Stimulated activated CD4-positive, alpha-beta T cell treated with anti-CD3 and anti-CD28 coated beads, TNF-alpha, amount 100 ng/mL, for 24 hours (primary cell): ENCODE measurements at places on chromosomes 12 and 14.

DNA sequence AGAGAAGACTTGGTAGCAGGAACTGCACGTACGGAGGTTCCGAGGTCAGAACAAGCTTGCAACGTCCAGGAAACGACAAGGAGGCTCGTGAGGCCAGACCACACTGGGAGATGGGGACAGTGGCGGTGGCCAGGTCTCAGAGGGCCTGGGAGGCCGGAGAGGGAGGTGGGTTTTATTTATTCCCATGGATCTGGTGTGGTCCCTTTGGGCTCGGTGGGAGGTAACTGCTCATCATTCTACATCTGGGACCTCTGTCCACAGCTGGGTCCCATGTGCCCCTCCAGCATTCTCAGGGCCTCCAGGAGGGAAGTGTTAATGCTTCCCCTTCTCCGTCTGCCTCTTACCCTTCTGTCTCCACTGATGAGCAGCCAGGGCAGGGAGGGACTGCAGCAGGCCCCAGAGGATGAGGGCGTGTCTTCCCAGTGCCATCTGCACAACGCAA is 35.7 kb upstream of the NCOR2 start:
- no peak for DNase-seq

- no peak for DNase-seq
Observed at GRCh38 chr12:28027328-28027727, 54.8 kb upstream of the PTHLH start.

DNA sequence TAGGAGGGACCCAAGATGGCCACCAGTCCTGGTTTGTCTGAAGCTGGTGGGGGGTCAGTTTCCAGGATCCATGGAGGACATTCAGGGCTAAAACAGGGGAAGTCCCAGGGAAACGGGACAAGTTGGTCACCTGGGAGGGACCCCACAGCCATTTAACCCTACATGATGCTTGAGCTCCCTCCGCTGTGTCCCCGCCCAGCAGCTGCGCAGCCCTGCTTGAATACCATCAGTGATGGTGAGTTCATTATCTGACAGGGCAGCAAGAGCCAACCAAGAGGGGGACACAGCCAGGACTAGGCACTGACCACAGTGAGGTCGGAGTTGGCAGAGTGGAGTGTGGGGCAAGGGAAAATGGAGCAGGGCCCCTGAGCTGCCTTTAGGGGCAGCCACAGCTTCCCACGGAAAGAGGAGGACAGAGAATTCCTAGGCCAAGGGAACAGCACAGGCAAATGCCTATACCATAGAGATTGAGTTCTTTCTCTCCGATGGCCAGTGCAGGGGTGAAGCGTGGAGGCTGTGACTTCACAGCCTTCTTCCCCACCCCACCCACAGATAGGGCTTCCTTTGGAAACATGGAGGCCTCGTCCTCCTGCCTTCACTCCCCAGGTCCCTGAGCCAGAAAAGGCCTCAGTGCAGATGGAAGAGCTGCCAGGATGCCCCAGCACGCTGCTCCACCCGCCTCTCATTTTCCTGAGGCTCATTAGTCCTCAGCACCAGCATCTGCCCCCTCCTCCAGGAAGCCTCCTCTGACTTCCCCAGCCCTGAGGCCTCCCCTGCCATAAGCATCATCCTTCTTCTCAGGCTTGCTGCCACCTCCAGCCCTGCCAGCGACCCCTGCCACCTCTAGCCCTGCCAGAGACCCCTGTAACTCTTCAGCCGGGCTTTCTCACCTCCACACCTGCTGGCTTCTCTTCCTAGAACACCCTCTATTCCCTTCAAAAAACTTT is 51.4 kb downstream of the CYP46A1 start:
- no peak for DNase-seq

GRCh38 chr14:89134640-89135039 is 282.4 kb downstream of the FOXN3 start:
- DNase-seq: no peak

- no peak for DNase-seq
Observed at GRCh38 chr12:52685406-52685890, 5.2 kb upstream of the KRT1 start.

- no peak for DNase-seq
Observed at GRCh38 chr14:93395231-93395630, 35.5 kb upstream of the UNC79 start.

DNA sequence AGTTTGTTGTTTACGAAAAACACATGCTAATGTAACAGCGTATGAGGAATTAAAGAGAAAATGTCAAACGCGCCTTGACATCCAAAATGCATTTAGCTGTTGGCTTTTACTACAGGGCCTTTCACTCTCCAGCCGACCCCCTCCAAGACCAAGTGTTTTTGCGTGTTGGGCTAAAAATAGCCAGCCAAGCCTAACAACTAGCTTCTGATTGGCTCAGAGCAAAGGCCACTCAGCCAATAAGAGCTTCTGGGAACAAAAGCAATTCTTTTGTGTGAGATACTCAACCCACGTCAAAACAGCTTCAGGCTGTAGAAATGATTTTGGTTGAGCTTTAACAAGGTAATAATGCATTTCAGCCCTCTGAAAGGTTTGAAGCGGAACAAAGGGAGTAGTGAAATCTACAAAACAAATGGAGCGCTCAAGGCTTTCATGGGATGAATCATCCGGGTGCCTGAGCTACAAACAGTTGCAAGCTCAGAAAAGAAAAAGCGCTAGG is 198.7 kb upstream of the DCN start:
- no peak for DNase-seq

- DNase-seq: no peak
Observed at GRCh38 chr12:52220477-52220876, 12.6 kb upstream of the KRT7 start.

DNA sequence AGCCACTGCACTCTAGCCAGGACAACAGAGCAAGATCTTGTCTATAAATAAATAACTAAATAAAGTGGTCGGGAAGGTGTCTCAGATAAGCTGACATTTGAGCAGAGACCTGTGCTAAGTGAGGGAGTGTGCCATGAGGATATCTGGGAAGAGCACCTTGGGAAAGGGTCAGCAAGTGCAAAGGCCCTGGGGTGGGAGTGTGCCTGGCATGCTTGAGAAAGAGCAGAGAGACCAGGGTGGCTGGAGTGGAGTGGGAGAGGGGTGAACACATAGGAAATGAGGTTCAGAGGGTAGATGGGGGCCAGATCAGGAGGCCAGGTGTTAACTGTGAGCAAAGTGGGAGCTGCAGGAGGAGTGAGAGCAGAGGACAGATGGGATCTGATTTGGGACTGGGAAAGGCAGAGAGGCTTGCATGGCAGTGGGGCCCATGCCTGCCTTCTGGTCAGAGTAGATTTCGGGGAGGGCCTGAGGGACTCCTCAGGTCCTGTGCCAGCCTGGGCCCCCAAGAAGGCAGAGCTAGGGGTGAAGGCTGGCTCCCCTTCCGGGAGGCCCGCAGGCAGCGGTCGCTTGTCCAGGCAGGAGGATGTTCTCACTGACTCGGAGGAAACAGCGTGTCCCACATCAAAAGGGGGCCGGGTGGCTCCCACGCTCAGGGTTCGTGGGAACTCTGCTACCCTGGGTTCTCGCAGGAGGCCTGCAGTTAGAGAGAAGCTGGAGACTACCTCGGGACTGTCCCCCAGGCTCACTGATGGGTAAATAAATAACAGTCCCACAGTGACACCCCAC is 32.6 kb downstream of the DTX1 start:
- DNase-seq: peak; percentile 73

- no peak for DNase-seq
Observed at GRCh38 chr12:69354556-69355187, 4.9 kb upstream of the YEATS4 start.

GRCh38 chr12:42468921-42469320 is 120.6 kb downstream of the PRICKLE1 start:
- no peak for DNase-seq

GRCh38 chr14:24948261-24948847 is 101.6 kb downstream of the STXBP6 start:
- DNase-seq: no peak

DNA sequence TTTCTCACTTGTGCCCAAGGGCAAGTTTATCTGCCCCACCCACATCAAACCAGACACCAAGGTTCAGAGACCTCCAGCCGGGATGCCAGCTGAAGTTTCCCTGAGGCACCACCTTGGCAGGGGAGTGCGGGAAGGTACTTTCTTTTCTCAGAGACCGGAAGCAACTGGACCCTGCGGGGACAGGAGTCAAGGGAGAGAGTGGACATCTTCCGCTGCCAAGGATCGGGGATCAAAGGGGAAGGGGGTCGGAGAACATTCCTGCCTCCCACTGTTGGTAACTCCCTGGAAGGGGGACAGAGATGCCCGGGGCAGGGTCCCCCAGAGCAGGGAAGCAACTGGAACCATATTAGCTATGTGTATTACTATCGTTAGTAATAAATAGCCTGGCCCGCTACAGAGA is 161.8 kb downstream of the DICER1 start:
- DNase-seq: no peak

DNA sequence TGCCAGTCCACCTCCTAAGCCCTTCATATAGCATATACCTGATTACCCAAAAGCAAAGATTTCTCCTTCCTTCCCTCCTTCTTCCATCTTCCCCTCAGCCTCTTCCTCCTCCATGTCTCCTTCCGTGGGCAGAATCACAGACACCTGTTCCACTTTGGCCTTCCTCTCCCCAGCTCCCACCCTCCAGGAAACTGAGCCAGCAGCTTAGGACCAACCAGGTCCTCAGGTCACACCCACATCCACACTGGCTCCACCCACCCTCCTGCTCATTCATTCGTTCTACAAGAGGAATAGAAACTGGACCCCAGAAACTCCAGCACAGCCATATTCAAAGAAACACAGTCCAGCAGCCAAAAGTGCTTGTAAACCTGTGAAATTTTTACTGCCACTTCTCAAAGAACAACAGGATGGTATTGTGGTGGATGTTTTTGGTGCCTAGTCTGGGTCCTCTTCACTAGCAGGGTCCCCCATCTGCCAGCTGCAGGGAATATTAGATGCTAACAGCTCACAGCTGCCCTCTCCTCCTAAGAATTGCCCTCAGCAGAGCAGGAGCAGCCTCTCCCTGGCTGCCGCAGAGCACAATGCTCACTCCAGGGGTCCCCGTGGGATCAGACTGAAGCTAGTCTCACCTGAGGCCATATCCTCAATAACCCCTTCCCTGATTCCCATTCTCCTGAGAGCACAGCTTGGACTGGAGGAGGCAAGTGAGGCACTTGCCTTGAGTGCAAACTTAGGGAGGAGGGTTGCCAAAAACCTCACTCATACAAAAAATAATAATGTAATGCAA is 18.4 kb downstream of the CMKLR1 start:
- DNase-seq: no peak

- DNase-seq: no peak
Observed at GRCh38 chr12:85188619-85189018, 91.4 kb upstream of the ALX1 start.

DNA sequence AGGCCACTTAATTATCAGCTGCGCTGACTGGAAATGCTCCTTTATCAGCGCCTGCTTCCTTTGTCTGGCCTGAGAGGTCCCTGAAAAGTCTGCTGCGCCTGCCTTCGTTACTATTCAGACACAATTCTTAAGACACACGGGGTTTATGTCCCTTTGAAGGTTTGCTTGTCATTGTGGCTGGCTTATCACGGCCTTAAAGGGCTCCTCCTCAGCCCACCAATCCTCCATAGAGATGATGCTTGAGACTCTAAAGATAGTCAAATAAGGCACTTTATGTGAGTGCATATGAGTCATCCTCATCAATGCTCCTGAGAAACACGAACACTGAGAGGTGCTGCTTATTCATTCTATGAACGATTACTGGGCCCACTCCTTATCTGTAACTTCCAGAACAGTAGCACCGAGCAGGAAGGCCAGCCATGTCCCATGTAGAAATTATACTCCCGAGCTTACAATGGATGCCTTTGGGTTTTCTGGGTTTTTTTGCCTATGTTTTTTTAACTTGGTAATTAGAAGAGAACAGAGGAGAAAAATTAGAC is 1268.2 kb upstream of the TMEM132C start:
- no peak for DNase-seq

DNA sequence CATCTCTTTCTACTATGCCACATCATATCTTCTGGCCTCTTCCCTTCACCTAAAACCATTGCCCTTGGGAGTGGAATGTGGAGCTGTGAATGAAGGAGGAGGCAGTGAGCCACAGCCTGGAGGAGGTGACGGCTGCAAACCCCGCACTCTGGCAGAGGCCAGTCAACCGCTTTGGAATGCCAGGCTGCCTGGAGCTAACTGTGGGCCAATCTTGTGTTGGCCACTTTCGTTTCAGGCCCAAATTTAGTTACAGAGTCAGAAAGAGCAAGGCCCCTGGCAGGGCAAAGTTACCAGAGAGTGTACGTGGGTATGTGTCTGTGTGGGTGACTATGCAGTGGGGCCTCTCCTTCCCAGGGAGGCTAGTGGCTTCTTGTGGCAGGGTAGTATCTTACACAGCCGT is 40.1 kb downstream of the CACNA1C start:
- no peak for DNase-seq

DNA sequence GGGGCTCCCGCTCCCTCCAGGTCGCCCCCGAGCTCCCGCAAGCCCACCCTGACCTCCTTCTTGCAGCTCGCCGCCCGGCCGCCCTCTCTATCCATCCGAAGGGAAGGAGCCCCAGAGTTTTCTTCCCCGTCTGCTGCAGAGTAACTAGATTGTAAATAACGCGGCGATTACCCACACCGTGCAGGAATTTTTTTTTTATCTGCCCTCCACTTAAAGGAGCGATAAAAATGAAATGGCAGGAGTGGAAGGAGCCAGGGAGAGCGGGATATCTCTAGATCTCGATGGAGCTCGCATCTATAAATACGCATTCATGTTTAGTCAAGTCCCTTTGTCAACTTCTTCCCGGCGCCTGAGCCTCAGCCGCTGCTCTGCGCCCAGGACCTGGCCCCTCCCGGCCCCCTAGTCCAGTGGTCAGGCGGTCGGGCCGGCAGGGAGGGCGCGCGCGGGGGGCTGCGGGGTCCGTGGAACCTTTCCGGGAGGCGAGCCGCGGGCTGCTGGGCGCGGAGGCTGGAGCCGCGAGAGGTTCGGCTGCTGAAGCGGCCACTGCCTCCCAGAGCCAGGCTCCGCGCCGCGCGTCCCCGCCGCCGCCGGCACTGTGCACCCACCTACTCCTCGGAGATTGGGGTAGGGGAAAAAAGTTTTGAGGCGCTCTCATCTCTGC is 386.0 kb downstream of the BCAT1 start:
- DNase-seq: no peak

GRCh38 chr14:100165831-100166440 is 6.5 kb upstream of the DEGS2 start:
- DNase-seq: no peak

DNA sequence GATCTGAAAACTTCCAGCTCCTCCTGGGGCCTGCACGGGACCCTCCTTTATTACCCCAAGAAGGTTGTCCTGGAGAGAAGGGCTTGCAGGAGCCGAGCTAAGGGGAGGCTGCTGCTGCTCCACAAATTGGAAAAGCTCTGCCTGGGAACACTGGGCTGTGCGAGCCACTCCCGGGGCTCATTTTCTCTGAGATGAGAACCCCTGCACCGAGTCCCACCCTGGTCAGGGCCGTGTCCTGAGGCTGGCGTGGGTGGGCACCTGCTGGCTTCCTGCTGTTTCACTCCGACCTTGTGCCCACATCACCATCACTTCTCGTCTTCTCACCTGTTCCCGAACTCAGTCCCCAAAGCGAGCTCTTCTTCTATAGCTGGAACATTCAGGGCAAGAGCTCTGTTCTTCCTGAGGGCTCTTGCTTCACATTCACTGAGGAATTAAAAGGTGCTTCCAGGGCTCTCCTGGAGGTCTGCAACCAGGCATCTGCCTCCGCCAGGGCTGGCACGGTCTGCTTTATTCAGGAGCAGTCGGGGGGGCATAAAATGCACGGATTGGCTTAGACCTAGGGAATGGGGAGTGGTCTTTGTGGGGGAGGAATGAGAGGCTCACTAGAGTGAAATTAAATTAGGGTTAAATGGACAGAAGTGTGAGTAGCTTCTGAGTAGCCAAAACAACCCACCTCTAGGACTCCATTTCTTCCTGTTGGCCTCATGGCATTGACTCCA is 98.5 kb downstream of the ADGRD1 start:
- no peak for DNase-seq

- no peak for DNase-seq
Observed at GRCh38 chr12:75756111-75756510, 244.7 kb upstream of the KRR1 start.
